ENCODE measurements at places on chromosomes 5 and 9.

GRCh38 chr9:71590362-71590761 is 178.0 kb downstream of the CEMIP2 start:
- no peak for DNase-seq

DNA sequence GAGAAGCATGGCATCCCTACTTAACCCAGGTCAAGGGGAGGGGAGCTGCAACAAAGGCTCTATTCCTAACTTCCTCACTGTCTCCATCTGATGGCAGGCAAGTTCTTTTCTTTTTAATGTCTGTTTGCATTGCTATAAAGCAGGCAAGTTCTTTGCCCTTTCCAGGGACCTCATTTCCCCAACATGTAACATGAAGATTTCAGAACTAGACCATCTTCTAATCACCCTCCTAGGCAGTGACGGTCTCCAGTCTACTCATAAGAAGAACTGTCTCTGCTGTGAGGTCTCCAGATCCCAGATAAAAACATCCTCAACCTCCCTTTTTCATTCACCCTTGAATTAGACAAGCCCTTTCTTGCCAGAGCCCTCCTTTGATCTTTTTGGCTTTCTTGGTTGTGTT is 42.1 kb downstream of the PPP1R2B start:
- DNase-seq, result no peak

GRCh38 chr9:95777136-95777535 is 98.4 kb upstream of the ERCC6L2 start:
- DNase-seq, result no peak

- no peak for DNase-seq
These were observed 194.0 kb downstream of the FBXL7 start for GRCh38 chr5:15693933-15694332.

DNA sequence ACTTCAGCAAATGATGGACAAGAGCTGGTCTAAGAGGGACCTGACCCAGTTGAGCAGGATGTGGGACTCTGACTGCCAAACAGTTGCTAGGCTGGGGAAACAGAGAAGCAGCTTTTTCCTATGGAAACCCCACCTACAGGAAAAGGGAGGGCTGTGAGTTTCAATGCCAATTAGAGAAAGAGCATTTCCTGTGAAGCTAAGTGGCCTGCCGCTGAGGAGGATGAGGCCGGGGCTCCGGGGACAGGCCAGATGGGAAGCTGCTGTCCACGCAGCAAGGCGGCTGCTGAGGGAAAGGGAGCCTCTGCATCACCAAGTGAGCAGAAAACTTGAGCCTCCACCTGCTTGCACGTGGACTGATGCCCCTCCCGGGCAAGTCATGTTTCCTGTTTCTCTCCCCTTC is at the start of gene PCDH12:
Gene PCDH12, minus strand, starts transcription at position 90 of the 400 bp plus-strand sequence. CDS start 351 bp downstream, outside the sequence.
- DNase-seq, result no peak

- DNase-seq, result no peak
These were observed 333.6 kb upstream of the MEF2C start for GRCh38 chr5:89216606-89217005.

- DNase-seq, result no peak
These were observed 102.2 kb downstream of the SERINC5 start for GRCh38 chr5:80153586-80154126.

DNA sequence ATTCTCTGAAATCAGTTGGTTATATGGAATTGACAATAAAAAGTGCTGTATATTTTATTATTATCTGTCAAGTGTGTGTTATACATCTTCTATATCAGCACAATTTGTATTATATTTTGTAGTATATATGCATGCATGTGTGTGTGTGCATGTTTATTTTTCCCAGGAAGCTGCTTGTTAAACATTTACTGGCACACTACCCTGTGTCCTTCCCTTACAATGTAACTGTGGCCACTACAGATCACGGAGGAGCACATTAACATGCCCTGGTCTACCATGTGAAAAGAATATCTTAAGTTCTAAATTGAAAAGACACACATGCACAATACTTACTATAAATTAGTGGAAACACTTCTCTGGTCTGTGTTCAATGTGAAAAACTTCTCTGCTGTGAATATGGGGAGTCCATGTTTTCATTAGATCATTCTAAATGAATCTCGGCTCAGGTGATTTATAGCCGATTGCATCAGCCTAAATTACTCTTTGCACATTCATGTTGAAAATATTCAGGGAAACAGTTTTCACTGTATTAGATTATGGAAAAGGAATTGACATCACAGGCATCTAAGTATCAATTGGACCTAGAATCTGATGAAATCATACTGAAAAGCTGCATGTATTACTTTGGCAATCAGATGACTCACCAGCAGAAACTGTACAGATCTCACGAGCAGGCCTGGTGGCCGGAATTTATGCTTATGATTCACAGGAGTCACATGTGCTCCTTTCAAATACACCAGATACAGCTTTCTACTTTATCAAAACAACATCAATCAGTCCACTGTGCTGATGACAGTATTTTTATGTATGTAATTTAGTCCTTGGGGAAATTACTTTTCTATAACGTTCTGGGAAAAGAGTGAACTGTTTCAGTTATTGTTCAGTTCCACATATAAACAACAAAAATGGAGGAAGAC is 39.4 kb downstream of the LURAP1L start:
- DNase-seq, result no peak

DNA sequence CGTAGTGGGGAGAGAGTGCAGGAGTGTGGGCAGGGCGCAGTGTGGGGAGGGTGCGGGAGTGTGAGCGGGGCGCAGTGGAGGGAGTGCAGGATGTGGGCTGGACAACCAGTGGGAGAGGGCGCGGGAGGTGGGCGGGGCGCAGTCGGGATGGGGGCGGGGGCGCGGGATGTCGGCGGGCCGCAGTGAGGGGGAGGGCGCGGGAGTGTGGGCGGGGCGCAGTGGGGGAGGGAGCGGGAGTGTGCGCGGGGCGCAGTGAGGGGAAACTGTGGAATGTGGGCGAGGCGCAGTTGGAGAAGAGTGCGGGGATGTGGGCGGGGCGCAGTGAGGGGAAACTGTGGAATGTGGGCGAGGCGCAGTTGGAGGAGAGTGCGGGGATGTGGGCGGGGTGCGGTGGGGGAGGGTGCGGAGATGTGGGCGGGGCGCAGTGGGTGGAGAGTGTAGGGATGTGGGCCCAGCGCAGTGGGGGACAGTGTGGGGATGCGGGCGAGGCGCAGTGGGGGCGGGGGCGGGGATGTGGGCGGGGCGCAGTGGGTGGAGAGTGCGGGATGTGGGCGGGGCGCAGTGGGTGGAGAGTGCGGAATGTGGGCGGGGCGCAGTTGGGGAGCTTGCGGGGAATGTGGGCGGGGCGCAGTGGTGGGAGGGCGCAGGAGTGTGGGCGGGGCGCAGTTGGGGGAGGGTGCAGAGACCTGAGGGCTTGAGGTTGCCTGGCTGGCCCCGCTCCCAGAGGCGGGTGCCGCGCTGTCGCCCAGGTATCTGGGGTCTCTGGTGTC is at the start of gene NXNL2:
Gene NXNL2, plus strand, starts transcription at position 723 of the 770 bp plus-strand sequence. CDS start 257 bp downstream, outside the sequence.
- DNase-seq, result no peak

GRCh38 chr5:132528021-132528420 is 15.3 kb downstream of the IL5 start:
- no peak for DNase-seq
